WERI-Rb-1 (cell line): ENCODE measurements at places on chromosomes 4 and X.

DNA sequence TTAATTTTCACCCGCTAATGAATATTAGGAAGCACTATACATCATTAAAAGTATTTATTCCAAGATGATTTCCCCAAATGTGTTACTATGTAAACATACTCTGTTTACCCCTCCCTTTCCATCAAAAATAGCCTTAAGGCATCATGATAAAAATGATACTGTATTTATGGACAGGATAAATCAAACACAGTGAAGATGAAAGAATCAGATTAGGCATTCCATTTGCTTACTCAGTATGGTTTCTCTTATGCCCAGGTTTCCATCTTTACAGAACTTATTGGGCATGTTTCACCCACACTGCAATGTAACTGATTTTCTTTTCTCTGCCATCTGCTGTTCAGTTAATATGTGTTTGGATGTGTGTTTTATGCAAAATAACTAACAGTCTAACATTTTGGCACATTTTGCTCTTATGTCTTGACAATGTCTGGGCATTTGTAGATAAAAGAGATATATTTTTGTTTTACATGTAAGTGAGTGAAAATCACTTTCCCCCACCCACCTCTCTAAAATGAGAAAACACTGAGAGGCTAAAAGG lies 445.2 kb downstream of the RPA4 start:
- DNase-seq = no peak

- peak; percentile 64 for DNase-seq
Measured at GRCh38 chr4:56821381-56822243, at the start of gene SPINK2. TSS of gene SPINK2 (minus strand) at chr4:56821701. CDS start at chr4:56821662, 39 bp downstream.

DNA sequence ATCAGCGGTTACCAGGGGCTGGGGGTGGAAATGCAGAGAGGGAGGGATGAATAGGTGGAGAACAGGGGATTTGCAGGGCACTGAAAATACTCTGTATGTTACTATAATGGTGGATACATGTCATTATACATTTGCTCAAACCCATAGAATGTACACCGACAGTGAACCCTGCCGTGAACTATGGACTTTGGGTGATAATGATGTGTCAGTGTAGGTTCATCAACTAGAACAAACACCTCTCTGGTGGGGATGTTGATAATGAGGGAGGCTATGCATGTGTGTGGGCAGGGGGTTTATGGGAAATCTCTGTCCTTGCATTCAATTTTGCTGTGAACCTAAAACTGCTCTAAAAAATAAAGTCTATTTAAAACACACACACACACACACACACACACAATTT lies 11.5 kb downstream of the HPSE start:
- no peak for DNase-seq

GRCh38 chr4:40804598-40804997 lies 54.8 kb downstream of the NSUN7 start:
- DNase-seq = no peak

DNA sequence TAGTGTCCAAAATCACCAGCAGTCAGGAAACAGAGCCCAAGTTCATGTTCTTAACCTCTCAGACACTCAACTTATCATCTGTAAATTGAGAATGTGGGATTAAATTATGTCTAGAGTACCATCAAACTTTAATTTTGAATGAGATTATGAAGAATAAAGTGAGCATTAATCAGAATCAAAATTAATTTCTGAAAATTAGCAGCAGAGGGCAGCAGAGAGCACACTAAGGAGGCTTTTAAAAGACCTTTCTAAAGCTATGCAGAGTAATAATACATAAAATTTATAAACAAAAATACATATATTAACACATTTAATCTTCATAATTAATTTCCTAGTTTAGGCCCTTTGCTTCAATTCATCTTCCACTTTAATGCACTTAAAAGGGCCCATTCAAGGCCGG lies 7.1 kb downstream of the TASL start:
- DNase-seq = no peak
